CD4-positive, alpha-beta T cell treated with Interferon gamma for 1 hour (primary cell): ENCODE measurements at places on chromosomes 2 and 18.

DNA sequence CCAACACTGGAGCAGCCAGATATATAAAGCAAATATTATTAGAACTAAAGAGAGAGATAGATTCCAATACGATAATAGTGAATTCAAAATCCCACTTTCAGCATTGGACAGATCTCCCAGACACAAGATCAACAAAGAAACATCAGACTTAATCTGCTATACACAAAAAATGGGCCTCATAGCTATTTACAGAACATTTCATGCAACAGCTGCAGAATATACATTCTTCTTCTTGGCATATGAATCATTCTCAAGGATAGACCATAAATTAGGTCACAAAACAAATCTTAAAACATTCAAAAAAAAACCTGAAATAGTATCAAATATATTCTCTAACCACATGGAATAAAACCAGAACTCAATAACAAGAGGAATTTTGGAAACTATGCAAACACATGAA, 23.8 kb upstream of the BAZ2B start:
- no peak for DNase-seq

DNA sequence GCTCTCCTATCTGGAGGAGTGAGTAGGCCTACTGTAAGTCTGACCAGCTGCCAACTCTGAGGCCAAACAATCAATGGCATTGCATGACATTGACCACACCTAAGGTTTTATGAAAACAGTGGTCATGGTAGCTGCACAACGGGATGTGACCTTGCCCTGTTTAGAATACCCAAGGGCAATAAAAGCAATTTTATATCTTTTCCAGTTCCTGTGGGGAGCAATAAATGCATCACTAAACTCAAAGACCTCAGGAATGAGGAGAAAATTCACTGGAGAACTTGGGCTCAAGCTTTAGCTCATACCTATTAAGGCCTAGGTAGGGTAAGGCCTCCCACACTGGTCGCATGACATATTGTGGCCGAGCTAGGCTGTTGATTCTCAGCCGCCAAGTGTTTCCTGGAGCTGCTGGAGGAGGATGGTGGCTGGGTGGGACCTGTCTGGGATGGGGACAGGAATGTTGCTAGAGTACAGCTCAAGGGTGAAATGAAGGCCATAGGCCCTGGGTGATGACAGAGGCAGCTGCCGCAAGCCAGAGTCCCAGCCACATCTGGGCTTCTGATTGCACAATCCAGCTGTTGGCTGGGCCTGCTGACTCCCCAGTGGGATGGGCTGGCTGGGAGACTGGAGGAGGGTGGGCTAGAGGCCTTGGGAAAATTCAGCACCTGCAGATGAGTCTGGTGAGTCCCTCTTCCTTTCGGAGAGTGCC, 313.7 kb downstream of the CYP26B1 start:
- no peak for DNase-seq

DNA sequence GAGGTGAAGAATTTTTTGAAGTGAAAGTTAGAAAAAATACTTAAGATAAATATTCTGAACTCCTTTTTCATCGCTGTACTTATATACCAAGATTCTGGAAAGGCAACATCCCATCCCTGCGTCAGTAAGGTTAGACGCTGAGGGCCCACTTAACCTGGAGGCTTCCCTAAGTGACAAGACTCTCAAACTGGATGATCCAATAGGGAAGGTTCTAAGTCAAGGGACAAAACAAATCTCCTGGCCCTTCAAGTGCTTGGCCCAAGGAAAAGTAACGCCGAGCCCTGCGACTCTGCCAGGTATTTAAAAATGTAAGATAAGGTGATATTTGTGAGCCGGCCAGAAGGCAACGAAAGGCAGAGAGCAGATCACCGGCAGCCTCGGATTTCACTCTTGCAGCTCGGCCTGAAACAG, 1.3 kb downstream of the STK39 start:
- no peak for DNase-seq

DNA sequence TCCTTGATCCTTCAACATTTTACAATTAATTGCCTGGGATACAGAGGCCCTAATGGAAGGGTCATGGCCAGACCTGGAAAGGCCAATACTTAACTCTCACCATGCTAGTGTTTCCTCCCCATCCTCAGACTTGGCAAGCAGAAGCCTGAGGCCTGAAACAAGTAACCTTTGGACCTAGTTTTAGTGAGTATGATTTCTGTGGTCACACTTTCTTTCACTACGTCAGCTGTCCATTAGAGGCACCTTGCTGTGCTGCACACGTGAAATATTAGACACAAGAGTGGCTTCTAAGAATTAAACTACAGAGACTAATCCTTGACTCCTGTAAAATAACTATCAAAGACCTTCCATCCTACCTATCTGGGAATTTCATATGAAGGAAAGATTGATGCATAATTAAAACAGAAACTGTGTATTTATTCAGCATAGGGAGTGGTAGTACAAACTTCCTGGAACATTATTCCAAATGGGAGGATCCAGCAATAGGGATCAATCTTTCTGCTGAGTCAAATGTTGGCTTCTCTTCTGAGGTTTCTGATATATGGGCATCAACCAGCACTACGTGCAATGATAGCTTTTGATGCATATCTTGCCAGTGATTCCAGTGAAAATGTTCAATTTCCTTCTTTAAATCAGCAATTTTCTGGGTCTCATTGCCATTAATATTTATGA, 249.7 kb downstream of the IKZF2 start:
- no peak for DNase-seq

- DNase-seq, result no peak
These were observed 63.7 kb downstream of the UXS1 start for GRCh38 chr2:106130251-106130998.
